ENCODE measurements at places on chromosomes 16 and 17.
A peak's percentile ranks its signal among the peaks of the same experiment; 100 is the strongest.

GRCh38 chr17:44543213-44543904 is 13.9 kb upstream of the FZD2 start:
- DNase-seq, result no peak

GRCh38 chr16:67539691-67540635 is 11.3 kb downstream of the RIPOR1 start:
- peak; percentile 36 for DNase-seq

DNA sequence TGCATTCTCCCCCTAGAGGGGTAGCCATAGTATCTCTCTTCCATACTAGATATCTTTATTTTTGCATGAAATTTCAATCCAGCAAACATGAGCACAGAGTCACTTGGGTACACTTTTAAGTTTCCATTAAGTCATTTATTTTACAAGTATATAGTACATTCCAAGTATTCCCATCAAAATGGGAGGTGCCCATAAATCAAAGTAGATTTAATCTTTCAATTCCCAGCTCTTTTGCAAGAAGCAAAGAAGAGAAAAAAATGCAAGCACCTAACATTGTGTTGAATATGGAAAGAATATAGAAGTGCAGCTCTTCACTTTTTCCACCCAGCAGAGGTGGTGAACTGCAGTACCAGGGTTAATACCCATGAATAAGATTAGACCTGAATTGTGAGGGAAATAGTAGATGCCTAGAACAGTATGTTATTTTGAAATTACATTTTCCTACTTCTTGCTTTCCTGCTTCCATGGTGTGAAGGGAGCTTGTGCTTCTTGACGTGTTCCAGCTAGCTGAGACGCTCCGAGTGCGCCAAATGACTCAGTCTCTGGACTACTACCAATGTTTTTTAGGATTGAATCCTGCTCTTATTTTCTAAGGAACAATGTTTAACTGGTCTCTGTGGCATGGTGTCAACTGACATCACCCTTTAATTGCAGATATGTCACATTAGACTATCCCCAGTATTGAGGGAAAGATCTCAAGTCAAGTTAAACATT is 151.1 kb upstream of the MAF start:
- no peak for DNase-seq

DNA sequence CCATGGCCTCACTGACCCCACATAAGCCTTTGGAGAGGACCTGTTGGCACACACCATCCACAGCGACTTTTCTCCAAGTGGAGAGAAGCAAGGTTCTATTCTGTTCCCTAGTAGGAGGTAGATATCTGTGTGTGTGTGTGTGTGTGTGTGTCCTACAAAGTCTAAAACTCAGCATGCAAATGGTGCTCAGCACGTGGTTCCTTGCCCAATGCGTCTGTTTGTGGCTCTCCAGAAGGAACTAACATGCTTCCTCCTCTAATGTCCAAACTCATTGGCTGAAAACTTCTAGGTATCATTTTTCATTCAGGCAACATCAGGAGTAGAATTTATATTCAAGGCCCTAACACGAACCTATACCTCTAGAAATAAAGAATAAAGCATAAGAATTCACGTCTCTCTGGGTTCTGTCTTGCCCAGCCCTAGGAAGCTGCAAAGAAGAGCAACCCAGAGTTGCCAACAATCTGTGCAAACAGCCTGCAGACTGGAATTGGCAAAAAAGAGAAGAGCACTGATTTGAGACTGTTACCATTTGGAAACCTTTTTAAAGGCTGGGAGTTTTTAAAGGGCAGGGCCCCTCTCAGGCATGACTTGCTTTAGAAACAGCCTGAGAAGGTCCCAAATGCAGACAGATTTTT is 25.5 kb downstream of the MAP3K14 start:
- DNase-seq, result peak; percentile 52

GRCh38 chr16:66953462-66954096 is 7.5 kb upstream of the CES3 start:
- DNase-seq, result no peak

GRCh38 chr17:59178266-59178985 is 22.9 kb downstream of the PRR11 start:
- no peak for DNase-seq

GRCh38 chr17:80036715-80037477 is 454 bp downstream of the CCDC40 start:
- no peak for DNase-seq

GRCh38 chr17:50514936-50515702 is 6.9 kb downstream of the MYCBPAP start:
- DNase-seq, result no peak

DNA sequence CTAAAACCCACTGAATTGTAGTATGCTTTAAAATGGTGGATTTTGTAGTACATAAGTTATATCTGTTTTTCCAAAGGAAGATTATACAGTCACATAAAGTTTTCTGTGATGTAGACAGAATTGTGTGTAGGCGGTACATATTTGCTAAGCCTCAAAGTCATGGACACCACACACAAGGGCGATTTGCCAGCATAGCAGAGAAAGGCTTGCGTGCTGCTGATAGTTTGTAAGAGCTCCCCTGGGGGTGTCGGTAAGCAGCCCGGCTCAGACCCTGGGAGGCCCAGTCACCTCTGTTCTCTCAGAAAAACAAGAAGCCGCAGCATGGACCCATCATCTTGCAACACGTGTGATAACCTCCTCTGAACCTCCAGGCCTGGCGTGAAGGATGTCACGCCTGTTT is 38.3 kb upstream of the AKTIP start:
- DNase-seq, result no peak

DNA sequence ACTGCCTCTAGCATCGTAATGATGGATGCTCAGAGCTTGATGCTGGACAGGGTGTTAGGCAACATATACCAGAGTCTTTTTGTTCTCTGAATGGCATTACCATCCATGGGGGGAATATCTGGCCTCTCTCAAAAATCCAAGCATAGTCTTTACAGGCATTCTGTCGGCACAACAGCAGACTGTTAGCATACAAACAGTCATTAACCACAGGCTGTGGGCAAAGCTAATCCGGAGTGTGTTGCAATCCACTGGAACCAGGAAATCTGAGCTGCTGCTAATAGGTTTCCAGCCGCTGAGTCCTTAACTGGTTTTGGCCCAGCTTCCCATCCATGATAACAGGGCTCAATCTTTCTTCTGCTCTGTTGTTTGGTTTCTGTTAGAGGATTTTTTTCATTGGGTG is 371.9 kb downstream of the HS3ST3B1 start:
- DNase-seq, result no peak

- DNase-seq, result no peak
Measured at GRCh38 chr16:1645914-1646525, 32.1 kb upstream of the JPT2 start.

- no peak for DNase-seq
Measured at GRCh38 chr16:46591257-46591656, 29.9 kb downstream of the SHCBP1 start.

DNA sequence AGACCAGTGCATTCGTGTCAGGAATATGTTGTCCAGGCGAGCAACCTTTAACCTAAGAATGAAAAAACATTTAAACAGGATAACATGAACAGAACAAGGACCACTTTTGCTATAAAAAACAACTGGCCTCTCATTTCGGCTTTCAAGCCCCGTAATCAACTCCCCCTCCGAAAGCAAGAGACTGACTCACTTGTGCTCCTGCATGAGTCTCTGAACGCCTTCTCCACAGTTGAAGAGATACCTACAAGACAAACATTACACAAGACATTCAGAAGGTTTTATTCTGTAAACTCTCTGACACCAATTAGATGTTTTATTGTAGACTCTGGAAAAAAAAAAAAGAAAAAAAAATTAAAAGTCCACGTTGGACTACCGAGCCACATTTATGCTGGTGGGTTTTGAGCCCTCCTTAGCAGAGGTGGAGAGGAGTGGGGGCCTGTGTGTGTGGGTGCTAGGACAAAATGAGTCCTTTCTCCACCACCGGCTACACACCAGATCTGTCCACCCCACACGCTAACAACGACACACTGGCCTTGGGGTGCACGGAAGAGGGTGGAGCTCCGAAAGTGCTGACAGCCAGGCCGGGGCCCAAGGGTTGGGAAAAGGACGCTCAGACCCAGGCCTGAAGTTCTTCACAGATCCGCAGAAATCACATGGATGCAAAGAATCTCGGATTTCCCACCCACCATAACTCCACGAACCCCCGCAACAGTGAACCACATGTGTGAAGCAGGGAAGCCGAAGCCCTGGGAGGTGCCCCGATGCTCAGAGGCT is 759 bp downstream of the ELAC2 start:
- DNase-seq, result no peak
